LHCN-M2 (cell line): ENCODE measurements at places on chromosomes 7 and 10. TPM values are rescaled to one million over a fixed set of nuclear protein-coding genes. Genes with fewer than 3 reads are reported as not detected.

DNA sequence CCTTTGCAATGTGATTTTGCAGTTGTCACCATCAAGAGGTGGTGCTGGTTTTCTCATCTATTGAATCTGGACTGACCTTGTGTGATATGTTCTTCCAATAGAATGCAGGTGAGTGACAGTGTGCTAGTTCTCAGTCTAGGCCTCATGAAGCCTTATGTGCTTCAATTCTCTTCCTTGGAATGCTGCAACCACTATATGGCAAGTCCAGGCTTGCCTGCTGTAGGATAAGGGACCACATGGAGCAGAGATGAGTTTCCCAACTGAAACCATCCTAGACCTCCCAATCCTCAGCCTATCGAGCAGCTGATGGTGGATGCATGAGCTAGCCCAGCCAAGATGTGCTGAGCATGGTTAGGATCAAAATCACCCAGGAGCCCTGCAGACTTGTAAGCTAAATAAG lies 32.6 kb upstream of the ARHGAP21 start:
- peak; percentile 9 for DNase-seq

- DNase-seq = no peak
Observed at GRCh38 chr7:118862740-118863139, 638.2 kb downstream of the ANKRD7 start.

- no peak for DNase-seq
Observed at GRCh38 chr10:52082307-52082706, 231.8 kb upstream of the DKK1 start.

DNA sequence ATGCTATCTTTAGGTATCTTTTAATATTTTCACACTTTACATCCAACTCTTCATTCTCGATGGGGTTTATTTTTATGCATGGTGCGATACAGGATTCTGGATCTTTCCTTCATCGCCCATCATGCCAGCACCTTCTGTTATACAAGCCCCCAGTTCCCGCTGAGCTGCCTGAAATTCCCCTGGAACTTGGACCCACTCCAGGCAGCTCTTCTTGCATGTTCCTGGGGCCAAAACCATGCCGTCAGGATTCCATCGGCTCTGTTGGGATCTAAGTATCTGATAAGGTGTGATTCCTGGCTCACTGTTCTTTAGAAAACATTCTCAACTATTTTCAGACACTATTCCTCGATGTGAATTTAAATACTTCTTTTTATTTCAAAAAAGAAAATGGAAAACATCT lies 40.5 kb upstream of the PPP2R2D start:
- no peak for DNase-seq

DNA sequence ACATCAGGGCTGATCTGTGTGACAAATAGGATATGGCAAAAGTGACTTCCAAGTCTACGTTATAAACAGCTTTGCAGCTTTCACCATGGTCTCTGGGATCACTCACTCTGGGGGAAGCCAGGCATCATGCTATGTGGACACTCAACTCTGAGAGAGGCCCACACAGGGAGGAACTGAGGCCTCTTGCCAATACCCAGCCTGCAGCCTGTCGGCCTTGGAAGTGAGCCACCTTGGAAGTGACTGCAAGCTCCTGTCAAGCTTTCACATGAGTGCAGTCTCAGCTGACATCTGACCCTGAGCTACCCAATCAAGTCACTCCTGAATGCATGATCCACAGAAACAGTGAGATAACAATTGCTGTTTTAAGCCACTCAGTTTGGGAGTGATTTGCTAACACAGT lies 56.5 kb downstream of the MMRN2 start:
- no peak for DNase-seq

GRCh38 chr7:39746103-39746819 lies 122.9 kb downstream of the RALA start:
- peak; percentile 80 for DNase-seq

GRCh38 chr7:121303422-121304101 lies 25.2 kb upstream of the WNT16 start:
- DNase-seq = no peak

GRCh38 chr10:109430799-109431198 lies 492.5 kb downstream of the XPNPEP1 start:
- DNase-seq = no peak

DNA sequence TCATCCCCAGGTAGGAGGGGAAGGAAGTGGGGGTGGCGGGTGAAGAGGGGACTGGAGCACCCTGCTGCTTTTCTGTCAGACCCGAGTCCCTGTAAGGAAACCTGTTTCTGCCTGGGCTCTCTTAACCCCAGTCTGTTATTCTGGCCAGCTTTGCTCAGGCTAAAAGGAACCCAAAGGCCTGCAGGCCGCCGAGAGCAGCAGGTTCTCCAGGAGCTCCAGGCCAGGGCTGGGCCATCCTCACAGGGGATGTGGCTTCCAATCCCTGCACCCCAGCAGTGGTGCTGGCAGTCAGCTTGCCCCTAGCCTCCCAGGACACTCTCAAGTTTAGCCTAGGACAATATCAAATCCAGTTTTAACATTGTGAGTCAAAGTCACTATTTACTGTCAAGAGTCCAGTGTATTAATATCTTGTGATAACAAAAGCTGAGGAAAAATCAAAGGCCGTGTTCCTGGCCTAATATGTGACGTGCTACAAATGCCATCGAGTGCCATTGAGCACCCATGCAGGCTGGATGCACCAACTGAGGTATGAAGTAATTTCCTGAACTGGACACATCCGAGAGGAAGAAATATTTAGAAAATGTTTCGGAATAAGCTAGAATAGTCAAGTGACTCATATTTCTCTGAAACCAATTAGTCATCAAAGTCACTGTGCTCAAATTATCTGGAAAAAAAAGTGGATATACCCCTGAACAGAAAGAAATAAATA lies 7.0 kb downstream of the PKD1L1 start:
- peak; percentile 88 for DNase-seq

KLF14 gene
- total RNA-seq = not detected in 2 replicates

DNA sequence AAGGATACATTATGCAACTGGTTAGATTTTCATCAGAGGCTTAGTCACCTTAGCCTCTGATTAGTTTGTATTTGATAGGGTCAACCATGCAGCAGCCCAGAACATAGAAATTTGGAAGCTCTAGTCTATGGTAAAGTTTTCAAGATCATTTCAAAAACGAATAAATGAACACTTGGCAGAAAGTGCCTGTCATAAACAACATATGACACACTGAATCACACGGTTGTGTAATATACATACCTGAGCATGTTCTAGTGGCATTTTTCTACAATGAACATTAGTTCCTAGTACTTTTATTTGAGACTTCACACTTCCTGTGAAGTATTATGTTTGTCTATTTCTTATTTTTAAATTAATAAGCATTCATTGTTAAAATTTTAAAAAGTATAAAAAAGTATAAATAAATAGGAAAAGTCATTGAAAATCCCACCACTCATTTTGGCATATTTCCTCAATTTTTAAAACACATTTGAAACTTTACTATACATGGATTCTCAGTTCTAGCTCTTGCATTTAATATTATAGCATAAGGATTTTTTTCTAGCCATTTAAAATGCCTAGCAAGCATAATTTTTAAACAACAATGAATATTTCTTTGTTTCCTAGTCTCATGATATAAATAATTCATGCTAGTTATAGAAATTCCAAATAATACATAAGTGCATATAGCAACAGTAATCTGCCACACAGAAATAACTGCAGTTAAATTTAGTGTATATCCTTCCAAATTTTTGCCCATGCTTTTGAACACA lies 25.7 kb upstream of the PRPS1L1 start:
- DNase-seq = no peak

GRCh38 chr7:38310591-38311101 lies 37.2 kb upstream of the TARP start:
- no peak for DNase-seq

SMARCD3 gene
- total RNA-seq = 150 and 161 TPM in 2 replicates

SLC29A4 gene
- 3.9 and 4.7 TPM in 2 replicates for total RNA-seq

SEC61A2 gene
- 10.1 and 15.8 TPM in 2 replicates for total RNA-seq

DNA sequence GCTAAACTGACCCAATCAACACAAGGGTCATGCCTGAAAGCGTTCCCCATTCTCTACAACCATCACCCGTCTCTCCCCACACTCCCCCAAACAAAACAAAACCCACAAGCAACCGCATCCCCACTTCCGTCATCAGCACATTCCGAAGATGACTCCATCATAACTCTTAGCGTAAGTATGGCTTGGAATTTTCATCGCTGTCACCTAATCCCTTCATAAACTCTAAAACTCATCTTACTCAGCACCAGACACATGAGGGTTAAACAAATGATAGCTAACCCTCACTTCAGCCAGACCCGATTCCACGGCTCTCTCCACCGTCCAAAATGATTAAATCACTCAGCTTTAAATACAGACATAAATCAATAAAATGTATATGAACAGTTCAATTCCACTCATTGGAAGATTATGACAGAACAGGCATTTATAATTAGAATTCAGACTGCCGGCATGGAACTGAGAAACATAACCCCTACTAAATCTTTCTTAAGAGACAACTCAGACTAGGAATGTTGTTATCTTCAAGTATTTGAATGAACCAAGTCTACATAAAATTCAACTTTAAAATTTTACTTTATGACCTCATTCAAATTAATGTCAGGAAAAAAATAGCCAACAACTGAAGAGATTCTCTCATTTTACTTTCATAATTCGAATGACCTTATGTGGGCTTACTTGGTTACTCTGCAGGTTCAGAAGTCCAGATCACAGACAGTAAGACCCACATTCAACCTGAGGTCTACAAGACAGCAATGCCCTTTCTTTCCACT lies 215.9 kb downstream of the PARD3 start:
- DNase-seq = peak; percentile 82

CACNA2D1 gene
- total RNA-seq = 36.7 and 40.4 TPM in 2 replicates

GRCh38 chr10:121154846-121155245 lies 303.7 kb downstream of the WDR11 start:
- DNase-seq = peak; percentile 49

- DNase-seq = no peak
Observed at GRCh38 chr10:94239696-94240095, 123.0 kb downstream of the NOC3L start.

DNA sequence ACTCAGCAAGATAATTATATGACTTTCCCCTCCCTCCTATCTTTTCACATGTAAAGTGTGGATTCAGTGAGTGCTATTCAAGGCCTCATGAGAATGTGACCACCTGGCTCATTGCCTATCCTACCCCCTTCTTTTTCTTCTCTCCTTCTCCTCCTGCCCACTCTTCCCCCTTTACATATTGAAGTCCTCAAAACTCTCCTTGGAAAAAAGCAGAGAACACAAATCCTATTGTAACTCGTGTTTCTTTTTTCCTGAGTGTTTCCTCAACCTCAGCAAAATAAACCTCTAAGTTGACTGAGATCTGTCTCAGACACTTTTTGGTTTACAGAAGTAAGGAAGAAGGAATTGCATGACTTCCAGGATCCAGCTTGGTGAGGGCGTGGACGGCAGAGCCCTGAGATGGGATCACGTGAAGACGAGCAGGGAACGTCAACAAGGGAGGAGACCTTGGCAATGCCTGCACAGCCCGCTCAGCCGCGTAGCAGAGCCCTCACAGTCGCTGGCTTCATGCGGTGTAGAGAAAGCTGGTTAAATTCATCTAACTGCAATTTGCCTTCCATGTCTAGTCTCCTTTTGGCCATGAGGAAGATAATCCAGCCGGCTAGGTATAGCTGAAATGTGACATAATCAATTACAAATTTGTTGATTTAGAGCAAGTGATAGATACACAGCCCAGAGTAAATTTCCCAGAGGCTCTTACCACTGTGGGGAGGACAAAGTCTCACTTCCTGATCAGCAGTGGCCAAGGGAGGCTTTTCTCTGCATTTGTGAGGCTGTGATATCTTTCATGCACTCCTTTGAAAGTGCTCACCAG lies 75.7 kb downstream of the LYZL2 start:
- peak; percentile 13 for DNase-seq

TECTB gene
- total RNA-seq = not detected in 2 replicates

NEUROD6 gene
- not detected in 2 replicates for total RNA-seq

SUN3 gene
- not detected in 2 replicates for total RNA-seq

SGPL1 gene
- total RNA-seq = 21.5 and 25.2 TPM in 2 replicates

GRCh38 chr10:75294031-75294437 lies 58.3 kb upstream of the COMTD1 start:
- DNase-seq = no peak

DNA sequence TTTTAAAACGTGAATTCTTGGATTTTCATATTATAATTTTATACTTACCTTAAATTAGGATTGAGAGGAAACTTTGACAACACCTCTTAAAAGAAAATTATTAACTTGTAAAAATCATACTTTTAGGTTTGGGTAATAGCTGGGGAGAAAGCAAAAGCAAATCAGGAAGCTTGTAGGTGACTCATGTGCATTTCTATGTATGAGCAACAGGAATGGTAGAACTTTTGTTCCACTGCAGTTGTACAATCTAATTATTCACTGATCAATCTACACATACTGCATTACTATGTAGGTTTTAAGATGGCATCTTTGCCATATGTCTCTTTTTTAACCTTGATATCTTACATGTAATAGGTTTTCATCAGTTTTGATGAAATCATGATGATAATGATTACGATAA lies 223.2 kb downstream of the PRKG1 start:
- peak; percentile 36 for DNase-seq

OGDHL gene
- total RNA-seq = 0.06 TPM in 1 of 2 replicates, not detected in the other

DNA sequence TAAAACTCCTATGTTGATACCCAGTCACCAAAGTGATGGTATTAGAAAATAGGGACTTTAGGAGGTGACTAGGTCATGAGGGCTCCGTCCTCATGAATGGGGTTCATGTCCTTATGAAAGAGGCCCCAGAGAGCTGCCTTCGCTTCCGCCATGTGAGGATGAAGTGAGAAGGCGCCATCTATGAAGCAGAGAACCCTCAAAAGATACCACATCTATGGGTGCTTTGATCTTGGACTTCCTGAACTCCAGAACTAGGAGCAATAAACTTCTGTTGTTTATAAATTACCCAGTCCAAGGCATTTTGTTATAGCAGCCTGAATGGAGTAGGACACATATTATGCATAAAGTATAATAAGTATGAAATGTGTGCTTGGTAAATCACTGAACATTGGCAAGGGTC lies 8.1 kb upstream of the PDSS1 start:
- DNase-seq = no peak

DNA sequence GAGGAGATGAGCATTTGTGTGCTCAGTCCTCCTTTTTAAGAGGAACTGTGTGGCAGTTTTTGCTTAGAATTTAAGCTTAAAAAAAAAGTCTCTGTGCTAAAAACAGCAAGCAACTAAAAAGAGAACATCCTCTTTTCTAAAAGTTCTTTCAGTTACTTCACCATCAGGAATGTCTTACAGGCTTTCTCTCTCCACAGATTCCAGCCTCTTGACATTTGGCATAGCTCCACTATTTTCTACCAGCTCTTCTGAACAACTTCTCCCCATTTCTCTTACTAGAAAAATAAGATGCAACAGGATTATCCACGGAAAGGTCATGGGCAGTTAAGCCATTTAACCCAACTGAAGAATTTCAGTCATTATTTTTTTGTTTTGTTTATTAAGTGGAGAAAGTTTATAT lies 13.2 kb downstream of the PCLO start:
- DNase-seq = no peak

CCL24 gene
- total RNA-seq = not detected in 2 replicates

GRCh38 chr10:92993699-92994272 lies 66.8 kb upstream of the CYP26C1 start:
- no peak for DNase-seq
